ENCODE measurements at places on chromosomes 11 and 22. TPM values are rescaled to one million over a fixed set of nuclear protein-coding genes. Genes with fewer than 3 reads are reported as not detected.
A peak's percentile ranks its signal among the peaks of the same experiment; 100 is the strongest.

DNA sequence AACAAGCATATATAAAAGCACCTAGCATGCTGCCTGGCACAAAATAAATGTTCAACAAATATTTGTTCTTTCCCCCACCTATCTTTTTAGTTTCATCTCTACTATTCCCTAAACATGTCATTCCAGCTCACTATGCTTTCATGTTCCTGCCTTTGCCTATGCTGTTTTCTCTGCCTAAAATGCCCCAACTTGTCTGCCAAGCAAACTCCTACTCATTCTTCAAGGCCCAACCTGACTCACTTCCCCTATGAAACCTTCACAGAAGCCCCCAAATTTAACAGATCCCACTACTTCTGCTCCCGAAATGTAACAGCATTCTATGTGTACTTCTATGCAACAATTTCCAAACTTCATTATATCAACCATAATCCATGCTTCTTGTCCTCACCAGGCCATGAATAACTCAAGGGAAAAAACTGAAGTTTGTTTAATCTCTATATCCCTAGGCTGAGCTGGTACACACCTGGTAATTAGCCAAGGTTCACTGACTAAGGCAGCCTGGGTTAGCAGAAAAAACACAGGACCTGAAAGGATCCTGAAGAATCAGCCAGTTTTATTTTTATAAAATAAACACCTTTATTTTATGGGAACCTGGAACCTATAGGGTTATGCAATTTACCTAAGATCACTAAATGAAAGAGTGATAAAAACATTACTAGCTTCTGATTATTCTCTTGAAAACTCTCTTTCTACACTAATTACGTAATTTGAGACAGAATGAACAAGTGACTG lies 72.2 kb downstream of the PAK1 start:
- DNase-seq = no peak

GRCh38 chr11:74847395-74847794 lies 98.7 kb downstream of the RNF169 start:
- DNase-seq = no peak

DNA sequence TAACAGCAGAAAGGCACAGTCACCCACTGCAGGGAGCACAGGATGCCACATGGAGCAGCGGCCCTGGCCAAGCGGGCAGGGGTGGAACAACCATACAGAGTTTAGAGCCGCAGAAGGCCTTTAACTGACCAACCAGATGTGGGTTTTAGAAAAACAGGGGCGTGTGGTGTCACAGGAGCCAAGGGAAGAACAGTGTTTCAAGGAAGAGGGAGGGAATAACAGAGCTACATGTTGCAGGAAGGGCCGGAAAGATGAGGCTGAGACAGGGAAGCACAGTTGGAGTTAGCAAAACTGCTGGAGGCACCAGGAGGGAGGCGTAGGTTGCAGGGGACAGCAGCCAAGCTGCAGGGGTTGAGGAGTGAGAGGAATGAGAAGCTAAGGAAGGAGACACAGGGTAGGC lies 7.8 kb upstream of the NAA40 start:
- DNase-seq = peak; percentile 83

DNA sequence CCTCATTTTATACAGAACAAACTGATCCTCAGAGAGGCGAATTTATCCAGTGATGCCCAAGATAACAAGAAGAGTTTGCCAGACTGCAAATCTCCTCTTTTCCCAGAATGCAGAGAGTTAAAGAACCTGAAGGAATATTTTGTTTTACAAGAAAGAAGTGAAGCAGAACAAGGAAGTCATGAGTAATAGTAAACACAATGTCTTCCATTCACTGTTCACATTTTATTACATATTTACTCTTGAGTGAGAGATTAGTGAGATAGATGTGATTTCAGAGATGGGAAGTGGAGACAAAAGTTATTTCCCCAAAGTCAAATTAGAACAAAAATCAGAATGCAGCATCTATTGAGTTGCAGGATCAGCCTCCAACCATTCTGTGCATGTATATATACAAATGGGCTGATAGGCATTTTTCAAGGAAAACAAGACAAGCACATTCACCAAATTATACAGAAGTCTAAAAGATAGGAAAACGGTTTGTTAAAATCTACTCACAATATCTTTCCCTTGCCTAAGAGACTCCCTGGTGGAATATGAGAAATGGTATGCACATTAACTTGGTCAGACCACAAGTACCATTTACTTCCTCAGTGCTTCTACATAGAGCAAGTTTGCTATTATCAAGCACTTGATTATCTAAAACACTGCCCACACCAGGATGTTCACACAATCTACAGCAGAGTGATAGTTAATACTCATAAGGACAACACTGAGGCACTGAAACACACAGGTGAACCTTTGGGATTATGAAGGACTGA lies 12.0 kb downstream of the GUCY1A2 start:
- no peak for DNase-seq

DNA sequence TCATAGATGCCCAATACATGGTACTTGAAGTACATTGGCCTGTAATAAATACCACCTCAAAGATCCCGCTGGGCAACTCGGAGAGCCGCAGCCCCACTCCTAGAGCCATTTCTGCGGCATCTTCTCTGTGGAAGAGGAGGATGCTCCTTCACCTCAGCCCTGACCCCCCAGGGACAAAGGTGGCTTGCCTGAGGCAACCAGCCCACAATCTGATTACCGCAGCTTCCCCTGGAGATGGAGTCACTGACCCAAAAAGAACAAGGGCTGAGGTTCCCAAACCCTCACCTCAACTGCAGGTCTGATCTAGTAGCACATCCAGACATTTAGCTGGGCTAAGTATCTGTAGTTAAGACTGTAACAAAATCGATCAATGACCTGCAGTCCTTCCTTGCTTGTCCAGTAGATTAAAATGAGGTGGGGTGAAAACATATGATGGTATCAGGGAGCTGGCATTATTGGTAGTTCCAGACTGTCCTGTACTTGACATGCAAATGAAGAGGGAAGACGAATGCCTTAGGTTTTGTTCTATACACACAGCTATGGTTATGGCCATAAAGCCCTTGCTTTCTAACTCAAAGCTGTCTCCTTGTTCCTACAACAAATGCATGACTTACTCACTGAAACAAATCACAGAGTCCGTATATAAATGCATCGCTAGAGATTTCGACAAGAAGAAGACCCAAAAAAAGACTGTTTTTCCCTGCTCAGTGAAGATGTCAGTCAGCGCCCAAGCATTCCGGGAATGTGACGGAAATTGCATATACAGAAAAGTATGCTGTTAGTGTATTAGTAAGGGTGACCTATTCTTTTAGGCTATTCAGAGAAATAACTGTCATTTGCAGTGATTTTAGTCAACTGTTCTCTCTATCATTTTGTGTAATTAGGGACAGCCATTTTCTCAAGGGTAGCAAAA lies 33.7 kb downstream of the C11orf71 start:
- DNase-seq = peak; percentile 15

The OR5M3 gene
- not detected for total RNA-seq

DNA sequence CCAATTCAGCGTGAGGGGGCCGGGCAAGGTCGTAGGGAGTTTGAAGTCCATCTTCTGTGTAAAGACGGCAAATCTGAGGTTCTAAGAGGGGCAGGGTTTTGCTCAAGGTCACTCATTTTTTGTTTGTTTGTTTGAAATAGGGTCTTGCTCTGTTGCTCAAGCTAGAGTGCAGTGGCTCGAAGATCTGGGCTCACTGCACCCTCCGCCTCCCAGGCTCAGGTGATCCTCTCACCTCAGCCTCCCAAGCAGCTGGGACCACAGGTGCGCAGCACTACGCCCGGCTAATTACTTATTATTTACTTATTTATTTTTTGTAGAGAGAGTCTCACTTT lies 355 bp upstream of the AP1B1 start:
- no peak for DNase-seq

DNA sequence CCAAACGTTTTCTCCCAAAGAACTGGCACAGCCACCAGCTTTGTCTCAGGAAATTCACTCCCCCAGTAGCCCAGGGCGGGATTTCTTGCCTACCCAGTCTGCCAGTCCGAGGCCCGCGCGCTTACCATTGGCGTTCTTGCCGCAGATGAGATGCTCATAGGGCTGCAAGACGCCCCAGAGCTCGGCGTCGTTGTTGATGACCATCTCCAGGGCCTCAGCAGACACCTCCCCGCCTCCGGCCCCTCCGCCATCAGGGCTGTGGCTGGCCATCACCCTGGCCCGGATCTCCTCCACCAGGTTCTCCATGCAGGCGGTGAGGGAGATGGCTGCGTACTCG lies 1.3 kb downstream of the ABTB2 start:
- DNase-seq = no peak

GRCh38 chr11:130202009-130202817 lies 42.6 kb downstream of the ST14 start:
- no peak for DNase-seq

DNA sequence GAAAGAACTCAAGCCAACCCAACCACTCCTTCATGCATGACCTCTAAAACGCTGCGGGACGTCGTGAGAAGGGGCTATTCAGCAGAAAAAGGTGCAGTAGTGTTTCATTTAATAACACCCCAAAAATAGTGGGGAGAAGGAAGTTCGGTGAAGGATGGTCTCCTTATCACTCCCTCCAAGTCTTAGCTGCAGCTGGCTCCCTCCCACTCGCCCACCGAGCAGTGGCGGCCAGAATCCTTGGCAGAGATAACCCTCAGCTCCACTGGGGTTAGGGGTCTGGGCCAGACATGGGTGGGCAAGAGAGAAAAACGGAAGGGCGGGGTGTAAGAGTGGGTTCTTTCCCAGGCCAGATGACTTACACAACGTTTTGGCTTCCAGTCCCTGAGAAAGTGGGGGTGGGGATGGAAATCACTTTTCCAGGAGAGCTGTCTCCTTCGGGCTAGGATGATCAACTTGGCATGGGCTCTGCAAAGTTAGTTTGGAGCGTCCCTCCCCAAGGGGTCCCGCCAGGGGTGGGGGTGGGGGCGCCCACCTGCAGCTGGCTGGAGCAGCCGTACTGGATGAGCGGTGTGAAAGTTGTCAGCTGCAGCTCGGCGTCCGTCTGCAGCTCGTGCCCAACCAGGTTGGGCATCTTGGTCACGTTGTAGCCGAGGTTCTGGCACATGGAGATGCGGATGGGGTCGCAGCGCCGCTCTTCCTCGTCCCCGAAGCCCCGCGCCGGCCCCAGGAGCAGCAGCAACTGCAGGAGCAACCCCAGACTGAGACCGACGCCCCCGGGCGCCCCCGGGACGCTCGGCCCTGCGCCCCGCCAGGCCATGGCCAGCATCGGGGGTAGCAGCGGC lies 705 bp downstream of the FZD4 start:
- DNase-seq = peak; percentile 82

The SERPING1 gene
- total RNA-seq = 31.4 TPM

DNA sequence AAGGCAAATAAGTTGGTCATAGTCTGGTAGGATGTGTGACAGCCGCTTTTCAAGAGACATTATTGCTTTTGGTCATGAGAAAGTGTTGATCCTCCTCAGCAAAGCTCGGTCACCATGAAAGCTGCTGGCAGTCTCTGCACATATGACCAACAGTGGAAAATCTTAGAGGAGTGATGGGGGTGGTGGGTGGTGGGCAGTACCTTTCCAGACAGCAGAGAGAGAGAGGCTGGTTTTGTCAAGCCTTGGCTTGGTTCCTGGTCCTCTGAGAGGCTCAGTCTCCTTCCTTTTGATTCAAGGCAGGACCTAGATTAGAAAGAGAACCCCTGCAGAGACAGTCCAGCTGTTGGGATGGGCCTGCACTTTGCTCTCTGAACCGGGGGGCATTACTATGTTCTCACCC lies 20.0 kb upstream of the VSIG10L2 start:
- DNase-seq = no peak

DNA sequence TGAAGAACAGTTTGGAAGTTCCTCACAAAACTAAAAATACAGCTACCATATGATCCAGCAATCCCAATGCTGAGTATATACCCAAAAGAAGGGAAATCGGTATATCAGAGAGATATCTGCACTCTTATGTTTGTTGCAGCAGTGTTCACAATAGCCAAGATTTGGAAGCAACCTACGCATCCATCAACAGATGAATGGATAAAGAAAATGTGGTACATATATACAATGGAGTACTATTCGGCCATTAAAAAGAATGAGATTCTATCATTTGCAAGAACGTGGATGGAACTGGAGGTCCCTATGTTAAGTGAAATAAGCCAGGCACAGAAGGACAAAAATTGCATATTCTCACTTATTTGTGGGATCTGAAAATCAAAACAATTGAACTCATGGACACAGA lies 46.5 kb downstream of the XRRA1 start:
- DNase-seq = no peak

GRCh38 chr11:100920593-100920992 lies 209.0 kb downstream of the PGR start:
- DNase-seq = no peak

The FDXACB1 gene
- 2.5 TPM for total RNA-seq

The HORMAD2 gene
- total RNA-seq = not detected

DNA sequence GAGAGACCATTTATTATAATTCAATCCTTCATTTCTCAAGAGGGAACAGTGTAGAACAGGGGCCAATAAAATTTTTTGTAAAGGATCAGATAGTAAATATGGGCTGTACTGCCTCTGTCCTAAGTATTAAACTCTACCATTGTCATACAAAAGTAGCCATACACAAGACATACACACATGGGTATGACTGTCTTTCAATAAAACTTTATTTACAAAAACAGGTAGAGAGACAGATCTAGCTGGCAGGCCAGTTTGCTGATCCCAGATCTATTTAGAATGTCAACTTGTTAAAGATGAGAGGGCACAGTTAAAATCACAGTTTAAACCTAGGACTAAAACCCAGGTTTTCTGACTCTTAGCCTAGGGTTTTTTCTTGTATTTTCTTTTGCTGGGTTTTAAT lies 16.7 kb downstream of the TRAF6 start:
- no peak for DNase-seq

DNA sequence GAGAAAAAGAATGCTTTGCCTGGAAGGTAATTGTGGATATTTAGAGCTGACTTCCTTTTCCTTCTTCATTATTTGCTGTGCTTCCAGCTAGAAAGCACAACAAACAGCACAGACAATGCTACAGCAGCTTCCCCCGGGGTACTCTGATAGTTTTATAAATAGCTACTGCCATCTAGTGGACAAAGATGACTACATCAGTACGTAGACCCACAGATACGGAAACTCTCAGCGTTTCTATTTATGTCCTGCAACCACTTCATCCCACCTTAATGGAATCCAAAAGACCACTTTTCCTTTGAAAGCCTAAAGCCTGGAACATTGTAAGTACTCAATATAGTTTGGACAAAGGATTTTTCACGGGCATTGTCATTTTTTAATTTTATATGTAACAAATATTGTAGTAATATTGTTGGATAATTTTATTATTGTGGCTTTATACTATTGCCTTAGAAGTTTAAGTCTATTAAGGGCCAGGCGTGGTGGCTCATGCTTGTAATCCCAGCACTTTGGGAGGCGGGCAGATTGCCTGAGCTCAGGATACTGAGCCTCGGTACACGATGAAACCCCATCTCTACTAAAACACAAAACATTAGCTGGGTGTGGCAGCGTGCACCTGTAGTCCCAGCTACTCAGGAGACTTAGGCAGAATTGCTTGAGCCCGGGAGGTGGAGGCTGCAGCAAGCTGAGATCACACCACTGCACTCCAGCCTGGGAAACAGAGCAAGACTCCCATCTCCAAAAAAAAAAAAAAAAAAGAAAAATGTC lies 7.5 kb downstream of the HSPA8 start:
- DNase-seq = peak; percentile 87

All from muscle of leg (tissue), 16 donors.